ENCODE measurements at places on chromosomes 1 and 21.

- DNase-seq: no peak
Observed at GRCh38 chr21:36545776-36546511, 66.0 kb upstream of the CLDN14 start.

DNA sequence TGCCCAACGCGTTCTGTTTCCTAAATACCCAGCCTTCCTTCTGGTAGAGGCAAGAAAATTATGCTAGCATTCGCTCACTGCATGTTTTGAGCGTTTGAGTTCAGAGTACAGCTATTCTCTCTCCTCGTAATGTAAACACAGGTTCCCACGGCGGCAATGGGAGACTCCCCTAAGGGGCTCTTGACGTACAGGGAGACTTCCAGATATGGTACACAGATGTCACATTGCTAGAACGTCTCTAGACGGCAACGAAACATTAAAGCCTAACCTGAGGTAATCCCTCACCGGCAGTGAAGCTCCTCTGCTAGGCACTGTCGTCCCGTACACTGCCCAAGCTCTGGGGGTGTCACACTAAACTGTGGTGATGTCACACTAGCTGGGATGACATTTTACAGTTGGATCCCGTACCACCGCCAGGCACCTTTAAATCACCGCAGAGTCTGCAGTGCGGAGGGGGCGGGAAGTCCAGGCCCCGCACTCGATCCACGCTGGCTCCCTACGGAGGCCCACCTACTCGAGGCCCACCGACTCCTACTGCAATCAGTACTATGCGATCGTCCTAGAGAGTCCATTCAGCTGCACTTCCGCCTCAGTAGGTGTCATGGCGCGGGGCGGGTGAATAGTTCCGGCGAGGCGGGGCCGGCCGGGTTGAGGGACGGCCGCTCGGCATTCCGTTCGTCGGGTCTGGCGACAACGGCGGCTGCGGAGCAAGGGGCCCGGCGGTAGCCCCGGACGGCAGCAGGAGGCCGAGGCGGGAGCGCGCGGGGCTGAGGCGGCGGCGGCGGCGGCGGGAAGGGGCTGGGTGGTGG, at the start of gene HIPK1:
Gene HIPK1 (plus strand): TSS at position 384 of the 809 bp plus-strand sequence.
- peak; percentile 93 for DNase-seq

GRCh38 chr1:47991673-47992072, 5.5 kb downstream of the TRABD2B start:
- no peak for DNase-seq

DNA sequence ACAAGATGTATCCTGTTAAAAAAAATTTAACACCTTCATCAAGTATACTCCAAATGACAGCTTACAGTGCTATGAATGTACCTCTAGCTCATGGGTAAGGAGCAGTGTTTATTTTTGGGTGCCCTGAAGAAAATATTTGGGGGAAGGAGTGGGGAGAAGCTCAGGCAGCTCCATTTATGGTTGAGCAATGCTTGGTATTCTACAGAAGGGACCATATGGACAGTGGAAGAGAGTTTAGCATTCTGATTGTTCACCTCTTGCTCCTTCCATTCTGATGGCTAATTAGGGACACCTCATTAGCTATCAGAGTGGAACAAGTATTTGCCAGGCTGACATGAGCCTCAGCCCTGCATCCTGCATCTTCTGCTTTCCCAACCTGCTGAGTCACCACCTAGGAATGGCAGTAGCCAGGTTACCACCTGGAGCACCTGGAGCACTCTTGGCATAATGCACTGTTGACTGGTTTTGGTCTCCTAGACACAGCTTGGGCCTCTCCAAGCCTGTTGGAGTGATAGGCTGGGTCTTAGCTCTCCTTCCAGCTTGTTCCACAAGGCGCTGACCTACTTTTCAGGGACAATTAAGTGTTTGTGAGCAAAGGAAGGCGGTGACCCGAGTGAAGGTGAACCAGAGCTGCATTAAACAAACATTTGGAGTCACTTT, 62.0 kb upstream of the MACF1 start:
- no peak for DNase-seq

- no peak for DNase-seq
Observed at GRCh38 chr1:246318036-246318359, 189.1 kb downstream of the SMYD3 start.
